NCI-H524 (cell line): ENCODE measurements at places on chromosomes 5 and 9.

- no peak for DNase-seq
Observed at GRCh38 chr5:143341807-143342570, 61.5 kb downstream of the NR3C1 start.

GRCh38 chr9:125391704-125392103, 130.1 kb downstream of the GAPVD1 start:
- no peak for DNase-seq

GRCh38 chr5:83377131-83377865, 94.2 kb upstream of the VCAN start:
- DNase-seq = no peak

GRCh38 chr9:106890608-106891007, 27.6 kb downstream of the ZNF462 start:
- no peak for DNase-seq

GRCh38 chr9:33452828-33453271, 5.5 kb upstream of the AQP3 start:
- DNase-seq = peak; percentile 55

GRCh38 chr9:90169490-90169889, 473.1 kb downstream of the DIRAS2 start:
- DNase-seq = no peak

- no peak for DNase-seq
Observed at GRCh38 chr9:5518937-5519319, 8.6 kb downstream of the PDCD1LG2 start.

DNA sequence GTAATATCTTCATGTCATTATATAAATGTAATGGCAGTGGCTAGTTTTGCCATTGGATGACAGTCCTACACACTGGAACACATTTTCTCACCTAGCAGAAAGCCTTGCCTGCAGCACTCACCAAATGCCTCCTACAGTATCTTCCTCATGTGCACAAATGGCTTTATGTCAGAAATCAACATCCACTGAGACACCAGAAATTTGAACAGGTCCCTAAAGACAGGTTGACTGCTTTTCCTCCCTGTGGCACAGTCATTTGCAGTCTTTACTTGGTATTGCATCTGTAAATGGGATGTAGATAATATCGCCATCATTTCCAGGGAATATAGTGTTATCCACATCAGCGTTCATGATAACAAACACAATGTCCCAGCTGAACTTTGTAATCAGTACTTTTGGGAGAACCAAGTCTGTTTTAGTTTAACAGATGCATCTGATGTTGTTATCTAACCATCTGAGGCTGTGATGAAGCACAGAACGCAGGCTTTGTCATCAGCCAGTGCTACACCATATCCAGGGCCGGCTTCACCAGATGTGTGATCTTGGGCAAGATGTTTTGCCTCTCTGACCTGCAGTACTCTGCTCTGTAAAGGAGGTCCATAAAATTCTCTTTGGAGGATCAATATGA, 83.9 kb upstream of the TAS2R1 start:
- no peak for DNase-seq

DNA sequence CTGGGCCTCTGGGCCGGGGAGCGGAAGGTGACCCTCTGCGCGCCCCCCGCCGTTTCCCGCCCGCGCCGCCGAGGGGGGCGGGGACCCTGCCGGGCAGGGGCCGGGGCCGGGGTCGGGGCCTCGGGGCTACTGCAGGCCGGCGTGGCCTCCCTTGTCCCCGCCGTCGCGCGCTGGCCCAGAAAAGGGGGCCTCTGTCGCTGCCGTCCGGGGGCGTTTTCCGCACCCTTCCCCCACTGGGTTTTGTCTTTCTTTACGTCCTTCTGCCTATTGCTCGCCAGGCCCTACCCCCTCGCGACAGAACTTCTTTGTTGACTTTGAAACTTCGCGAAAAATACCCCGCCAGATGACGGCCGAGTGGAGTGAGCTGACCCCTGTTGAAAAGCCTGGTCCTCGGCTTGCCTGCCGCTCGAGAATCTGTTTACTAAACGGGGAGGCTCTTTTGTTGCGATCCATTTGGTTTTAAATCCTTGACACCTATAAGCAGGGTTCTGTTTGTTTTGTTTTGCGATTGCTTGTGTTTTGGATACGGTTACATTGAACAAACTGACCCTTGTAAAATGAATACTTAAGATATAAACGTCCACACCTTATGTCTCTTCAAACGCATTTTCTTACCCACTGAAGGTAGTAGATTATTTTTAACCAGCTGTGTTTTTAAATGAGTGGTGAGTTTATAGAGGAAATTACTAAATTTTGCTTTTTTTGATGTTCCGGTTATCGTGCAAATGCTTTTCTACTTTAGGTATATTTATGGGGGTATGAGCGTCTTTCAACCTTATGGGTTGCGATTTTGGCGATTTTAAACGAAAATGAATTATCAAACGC, 765 bp downstream of the MARCHF6 start:
- DNase-seq = peak; percentile 83

- no peak for DNase-seq
Observed at GRCh38 chr5:97004423-97005060, 68.7 kb downstream of the LNPEP start.

DNA sequence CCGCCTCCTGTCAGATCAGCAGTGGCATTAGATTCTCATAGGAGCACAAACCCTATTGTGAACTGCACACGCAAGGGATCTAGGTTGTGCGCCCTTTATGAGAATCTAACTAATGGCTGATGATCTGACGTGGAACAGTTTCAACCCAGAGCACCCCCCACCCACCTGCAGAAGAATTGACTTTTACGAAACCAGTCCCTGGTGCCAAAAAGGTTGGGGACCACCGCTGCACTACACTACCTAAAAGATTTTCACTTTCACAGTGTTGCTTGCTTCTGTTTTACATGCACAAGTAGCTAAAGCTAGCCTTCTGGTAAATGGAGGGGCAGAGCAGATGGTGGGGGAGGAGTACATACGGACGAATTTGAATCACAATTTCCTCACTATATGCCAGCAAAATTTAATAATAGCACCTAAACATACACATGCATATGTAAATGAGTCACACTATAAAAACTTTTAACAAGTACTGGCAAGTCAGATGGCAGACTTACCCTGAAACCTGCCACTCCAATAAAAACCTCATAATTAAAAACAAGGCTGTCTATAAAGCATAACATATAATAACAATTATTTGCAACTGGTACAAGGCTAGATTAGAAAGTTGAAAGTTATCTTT, 24.0 kb upstream of the CDKN2B start:
- peak; percentile 12 for DNase-seq

DNA sequence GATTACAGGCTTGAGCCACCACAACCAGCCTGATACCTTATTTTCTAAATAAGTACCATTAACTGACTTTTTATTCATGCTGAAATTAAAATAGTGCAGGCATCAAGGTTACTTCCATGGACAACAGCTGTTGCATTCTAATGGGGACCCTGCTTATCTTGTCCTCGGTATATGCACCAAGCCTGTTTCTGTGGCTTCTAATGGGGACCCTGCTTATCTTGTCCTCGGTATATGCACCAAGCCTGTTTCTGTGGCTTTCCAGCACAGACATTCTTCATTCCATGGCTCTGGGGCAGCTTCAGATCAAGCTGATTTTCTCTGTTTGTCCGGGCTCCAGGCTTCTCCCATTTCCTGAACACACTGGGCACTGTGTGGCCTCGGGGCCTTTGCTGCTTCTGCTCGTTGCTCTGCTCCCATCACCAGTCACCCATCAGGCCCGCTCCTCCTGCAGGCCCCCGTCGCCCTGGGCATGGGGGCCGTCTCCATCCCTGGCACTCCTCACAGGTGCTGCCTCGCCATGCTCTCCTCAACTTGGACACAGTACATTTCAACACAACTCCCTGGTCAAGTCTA, 30.7 kb downstream of the ZNF354A start:
- DNase-seq = no peak

DNA sequence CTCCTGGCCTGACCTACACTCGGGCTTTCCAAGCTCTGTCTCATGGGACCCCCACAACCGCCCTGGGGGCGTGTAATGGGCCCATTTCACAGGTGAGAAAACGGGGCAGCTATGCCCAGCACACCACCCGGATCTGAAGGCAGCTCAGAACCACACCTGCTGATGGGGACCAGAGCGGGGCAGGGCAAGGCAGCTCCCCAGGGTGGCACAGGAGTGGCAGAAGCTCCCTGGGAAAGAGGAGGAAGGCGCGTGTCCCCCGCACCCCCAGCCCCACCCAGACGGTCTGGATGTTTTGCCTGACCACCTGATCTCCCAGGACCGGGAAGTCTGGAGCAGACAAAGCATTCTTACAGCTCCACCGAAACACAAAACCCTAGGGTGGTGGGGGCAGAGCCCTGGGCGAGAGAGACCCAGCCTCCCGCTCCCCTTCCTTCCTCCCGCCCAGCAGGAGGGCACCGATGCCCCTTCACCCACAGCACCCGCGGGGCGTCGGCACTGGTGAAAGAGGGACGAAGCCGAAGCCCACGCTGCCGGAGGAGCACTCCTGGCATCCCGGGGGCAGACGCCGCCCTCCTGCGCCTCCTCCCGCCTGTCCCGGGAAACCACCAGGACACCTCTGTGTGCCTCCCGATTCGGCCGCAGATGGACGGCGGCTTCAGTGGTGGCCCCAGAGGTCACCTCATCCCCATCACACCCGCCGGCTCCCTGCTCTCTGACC, 14.5 kb downstream of the NOTCH1 start:
- no peak for DNase-seq

GRCh38 chr9:120710110-120710981, 3.9 kb downstream of the MEGF9 start:
- no peak for DNase-seq

DNA sequence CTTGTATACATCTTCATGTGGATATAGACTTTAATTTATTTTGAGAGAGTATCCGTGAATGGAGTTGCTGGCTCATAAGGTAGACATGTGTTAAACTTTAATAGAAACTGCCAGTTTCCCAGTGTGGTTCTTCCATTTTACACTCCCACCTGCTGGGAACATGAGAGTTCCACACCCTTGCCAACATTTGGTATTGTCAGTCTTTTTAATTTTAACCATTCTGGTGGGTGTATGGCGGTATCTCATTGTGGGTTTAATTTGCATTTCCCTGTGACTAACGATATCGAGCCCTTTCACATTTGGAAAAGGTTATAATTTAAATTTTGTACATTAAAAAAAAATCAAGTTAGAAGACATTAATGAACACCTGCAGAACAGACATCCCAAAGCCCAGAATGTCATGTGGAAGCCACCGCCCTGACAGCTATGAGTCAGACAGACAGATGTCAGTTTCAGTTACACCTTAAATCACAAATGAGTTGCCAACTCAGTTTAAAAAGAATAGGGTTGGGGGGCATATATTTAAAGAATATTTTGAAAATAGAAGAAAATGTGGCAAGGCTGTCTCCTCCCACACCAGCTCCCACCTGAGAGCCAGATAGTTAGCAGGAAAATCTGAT, 36.9 kb downstream of the ANKRD33B start:
- DNase-seq = no peak

DNA sequence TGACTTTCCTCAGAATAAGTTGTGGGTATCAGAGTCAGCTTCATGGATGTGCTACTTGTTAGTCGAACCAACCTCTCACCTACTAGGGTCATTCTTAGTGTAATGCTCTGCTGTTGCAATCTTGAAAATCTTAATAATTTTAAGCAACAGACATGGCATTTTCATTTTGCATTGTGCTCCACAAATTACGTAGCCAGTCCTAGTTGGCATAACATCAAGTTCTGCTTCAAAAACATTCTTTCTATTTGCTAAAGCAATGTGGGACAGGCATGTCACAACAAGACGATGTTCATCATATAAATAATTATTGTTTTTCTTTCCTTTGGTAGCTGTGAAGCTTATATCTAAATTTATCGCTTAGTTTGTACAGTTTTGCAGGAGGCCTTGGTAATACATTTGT, 39.3 kb upstream of the CDH12 start:
- no peak for DNase-seq
